Stromal cell of bone marrow (primary cell): ENCODE measurements at places on chromosomes 12 and 14.

DNA sequence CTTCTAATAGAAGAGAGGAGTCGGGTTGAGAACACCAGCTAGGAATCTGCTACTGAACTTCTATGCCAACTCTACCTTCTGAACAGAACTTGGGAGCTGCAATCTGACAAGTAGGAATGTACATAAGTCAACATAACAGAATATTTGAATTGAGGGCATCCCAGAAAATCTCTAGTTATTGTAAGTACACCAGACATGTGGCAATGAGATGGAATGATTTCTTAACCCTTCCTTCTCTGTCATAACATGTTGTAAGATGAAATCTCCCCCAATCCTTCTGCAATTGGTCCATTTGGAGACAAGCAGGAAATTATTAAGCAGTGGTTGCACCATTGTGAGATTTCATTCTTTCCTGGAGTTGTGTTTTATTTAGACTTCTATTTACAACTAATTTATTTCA is 68.7 kb upstream of the TMPO start:
- no peak for DNase-seq

GRCh38 chr12:130425698-130426245 is 88.1 kb downstream of the PIWIL1 start:
- DNase-seq: no peak

- peak; percentile 90 for DNase-seq
These were observed at the start of gene FBXO33 for GRCh38 chr14:39432179-39432618. Gene FBXO33, minus strand, starts transcription at chr14:39432433. Its CDS starts 271 bp downstream, at chr14:39432162.

- no peak for DNase-seq
These were observed 27.4 kb upstream of the STON2 start for GRCh38 chr14:81427348-81428058.

DNA sequence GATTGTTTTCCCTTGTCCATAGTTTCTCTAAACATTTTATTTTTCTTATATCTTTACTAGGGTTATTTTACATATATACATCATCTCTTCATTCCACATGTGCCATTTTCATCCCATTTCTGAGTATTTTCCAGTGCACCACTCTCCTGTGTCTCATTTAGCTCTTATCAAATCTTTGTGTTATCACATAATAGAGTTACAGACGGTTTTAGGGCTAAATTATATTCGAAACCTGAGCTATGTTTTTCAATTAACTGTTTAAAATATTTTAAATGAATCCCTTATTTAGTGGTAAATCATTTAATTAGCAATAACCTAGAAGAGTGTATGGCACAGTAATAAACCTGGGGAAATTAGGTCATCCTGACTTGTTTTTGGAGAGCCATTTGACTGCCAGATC is 160.4 kb upstream of the DCN start:
- DNase-seq: no peak

DNA sequence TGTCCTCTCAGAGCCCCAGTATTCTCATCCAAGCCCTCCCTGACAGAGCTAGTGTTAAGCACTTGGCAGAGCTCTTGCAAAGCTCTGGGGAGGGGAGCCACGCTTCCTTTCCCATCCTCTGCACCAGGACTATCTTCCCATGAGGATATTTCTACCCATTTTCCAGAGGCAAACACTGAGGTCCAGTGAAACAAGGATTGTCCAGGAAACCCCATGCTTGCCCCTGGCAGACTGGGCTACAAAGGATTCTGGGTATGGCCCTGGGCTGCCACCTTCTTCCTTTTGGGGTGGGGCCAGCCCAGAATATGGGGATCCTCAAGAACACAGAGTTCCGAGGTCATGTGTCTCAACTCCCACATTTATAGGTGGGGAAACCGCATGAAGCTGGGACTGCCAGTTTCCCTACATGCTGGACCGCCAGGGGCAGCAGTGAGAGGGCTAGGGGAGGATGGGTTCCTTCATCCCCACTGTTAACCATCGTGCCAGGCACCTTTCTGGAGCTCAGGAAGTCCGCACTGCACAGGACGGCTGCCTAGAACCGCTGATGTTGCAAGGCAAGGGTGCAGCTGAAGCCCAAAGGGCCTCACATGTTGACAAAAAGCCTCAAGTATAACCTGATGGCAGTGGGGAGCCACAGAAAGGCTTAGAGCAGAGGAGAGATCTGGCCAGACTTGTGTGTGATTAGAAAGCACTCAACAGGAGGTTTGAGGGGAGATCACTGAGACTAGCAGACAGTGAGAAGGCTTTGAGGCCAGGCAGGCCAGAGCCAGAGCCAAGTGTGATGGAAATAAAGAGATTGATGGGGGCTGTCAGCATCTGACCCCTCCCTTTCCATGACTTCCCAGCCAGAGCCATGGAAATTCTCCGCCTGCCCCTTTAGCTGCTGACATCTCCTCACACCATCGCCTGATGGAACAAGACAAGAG is 5.5 kb upstream of the CCDC85C start:
- no peak for DNase-seq

DNA sequence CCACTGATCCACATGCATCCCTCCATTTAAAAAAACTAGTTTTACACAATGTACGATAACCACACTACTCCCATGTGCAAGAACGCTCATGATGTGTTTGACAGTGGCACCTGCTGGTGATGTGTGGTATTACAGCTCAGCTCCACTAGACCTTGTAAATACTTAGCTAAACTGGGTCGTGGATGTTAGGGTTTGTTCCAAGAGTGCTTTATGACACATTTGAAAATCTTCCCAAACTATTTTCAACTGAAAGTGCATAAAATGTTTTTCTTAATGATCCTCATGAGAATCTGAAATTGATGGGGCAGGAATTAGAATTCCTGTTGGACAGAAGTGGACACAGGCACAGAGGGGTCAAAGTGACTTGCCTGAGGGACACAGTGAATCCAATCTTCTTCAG is 99.2 kb downstream of the SCARB1 start:
- no peak for DNase-seq

DNA sequence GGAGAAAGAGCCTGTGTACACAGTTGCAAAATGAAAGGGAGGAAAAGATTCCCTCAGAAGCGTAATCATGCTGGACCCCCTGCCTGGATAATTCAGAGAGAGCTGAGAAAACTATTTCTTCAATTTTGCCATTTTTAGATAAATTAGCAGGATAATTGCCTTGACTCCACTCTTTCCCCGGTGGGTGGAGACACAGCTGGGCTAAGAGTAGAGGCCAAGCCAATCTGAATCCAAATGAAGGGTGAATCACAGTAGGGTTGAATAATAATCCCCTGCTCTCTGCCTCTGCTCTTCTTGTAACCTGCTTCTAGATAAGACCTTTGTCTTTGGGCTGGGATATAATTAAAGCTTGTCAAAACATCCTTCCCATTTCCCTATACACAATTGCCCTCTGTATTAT is 150.1 kb downstream of the CAPZA3 start:
- no peak for DNase-seq

DNA sequence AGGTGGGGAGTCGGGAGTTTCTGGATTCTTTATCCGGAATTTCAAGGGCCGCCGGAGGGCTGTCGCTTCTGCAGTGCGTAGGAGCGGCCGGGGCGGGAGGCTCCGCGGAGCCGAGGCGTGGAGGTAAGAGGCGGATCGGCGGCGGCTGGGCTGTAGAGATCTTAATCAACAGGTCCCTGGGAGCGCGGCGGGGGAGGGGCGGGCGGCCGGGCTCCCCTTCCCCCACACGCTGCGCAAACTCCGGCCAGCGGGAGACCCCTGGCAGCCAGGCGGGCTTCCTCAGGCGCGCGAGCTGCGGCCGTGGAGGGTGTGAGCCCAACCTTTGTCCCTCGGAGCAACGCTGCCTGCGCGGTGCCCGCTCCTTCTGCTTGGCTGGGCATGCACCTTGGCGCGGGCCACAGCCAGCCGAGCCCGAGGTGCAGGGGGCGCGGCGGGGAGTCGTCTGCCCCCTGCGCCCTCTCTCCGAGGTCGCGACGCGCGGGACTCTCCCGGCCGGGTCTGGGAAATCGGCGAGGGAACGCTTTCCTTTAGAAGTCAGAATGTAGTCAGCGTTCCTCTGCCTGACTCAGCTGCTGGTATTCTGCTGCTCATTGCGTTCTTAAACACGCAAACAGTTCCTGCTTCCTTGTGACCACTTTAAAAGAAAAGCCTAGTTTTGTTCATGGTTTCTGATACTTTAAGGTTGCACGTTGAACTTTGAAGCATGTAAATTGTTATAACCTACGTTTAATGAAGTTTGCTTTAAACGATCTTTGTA is at the start of gene PALS1:
TSS of gene PALS1 (plus strand) at position 25 of the 757 bp plus-strand sequence. CDS start 37,736 bp downstream, outside the sequence.
- DNase-seq: peak; percentile 73

GRCh38 chr12:116096874-116097273 is 180.6 kb downstream of the MED13L start:
- no peak for DNase-seq

DNA sequence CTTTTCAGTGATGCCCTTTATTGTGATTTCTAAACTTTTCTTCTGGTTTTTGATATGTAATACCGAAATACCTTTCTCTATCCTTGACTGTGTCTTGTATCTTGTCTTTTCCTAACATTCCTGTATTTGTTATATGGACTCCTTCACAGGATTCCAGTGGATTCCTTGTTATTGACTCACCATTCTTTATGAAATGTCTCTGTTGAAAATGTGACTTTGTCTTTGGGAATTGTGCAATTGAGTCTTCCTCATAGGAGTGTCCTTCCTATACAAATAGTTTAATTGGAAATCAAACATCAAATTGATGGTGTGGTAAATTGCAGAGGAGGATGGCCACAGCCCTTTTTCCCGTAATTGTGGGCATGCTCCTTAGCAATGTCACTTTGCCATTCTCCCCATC is 296.6 kb upstream of the KITLG start:
- no peak for DNase-seq

DNA sequence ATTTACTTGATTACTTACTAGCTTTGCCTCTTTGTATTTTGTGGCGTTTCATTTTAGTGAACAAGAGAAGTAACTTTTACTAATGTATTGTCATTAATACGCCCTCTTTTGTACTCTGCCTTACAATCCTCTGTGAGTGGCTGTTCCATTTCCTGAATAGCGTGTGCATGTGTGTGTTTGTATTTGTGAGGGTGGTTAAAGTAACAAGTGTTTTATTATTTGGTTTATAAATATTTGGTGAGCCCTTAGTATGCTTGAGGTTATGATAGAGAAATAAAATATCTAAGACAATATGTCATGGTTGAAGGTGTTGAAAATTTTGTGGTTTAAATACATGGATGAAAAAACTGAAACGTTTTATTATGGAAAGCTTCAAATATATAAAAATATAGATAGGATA is 71.7 kb upstream of the REP15 start:
- DNase-seq: no peak

GRCh38 chr12:91825999-91826398 is 319.6 kb downstream of the BTG1 start:
- no peak for DNase-seq

DNA sequence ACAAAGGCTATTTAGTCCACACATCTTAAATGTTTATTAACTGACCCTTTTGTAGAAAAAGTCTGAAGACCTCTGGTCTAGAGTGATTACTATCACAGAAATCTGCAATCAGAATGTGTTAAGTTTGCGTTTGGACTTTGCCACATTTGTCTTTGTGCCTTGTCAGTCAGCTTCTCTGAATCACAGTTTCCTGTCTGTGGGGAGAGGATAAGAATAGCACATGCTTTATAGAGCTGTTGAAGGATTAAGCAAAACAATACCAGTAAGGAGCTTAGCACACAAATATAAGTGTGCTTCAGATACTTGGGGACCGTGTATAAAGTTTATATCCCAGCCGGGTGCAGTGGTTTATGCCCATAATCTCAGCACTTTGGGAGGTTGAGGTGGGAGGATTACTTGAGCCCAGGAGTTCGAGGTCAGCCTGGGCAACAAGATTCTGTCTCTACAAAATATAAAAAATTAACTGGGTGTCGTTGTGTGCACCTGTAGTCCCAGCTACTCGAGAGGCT is 63.0 kb upstream of the BTG1 start:
- DNase-seq: peak; percentile 56

GRCh38 chr12:33690562-33690961 is 250.9 kb upstream of the SYT10 start:
- DNase-seq: no peak

GRCh38 chr14:63853831-63854293 is 1.1 kb downstream of the SYNE2 start:
- no peak for DNase-seq

DNA sequence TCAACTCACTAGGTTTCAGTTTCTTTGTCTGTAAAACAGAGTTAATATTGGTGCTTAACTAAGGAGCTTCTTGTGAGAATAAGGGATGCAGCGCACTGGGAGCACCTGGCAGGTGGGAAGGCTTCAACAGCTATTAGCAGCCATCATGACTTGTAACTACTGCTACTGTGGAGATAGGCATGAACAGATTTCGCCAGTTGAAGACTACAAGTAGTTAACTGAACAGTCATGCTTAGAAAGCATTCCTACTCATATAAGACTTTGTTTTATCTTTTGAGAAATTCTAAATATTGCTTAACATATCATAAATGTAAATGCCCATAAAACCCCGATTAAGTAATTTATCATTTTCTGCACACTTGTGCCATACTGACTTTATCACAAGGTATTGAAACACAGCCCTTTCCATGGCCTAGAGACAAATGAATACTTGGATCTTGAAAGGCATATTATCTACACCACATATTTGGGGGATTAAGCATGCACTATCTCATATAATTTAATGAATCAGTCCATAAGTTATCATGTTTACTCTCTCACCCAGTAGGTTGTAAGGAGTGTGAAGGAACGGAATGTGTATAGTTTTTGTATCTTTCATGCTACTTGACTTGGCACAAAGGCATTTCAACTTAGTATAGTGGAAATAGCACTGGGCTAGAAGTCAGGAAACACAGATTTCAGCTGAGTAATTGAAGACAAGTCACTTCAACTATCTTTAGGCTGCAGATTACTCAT is 16.1 kb downstream of the NTN4 start:
- DNase-seq: no peak

- no peak for DNase-seq
These were observed 95.1 kb upstream of the RFX4 start for GRCh38 chr12:106487664-106488063.

DNA sequence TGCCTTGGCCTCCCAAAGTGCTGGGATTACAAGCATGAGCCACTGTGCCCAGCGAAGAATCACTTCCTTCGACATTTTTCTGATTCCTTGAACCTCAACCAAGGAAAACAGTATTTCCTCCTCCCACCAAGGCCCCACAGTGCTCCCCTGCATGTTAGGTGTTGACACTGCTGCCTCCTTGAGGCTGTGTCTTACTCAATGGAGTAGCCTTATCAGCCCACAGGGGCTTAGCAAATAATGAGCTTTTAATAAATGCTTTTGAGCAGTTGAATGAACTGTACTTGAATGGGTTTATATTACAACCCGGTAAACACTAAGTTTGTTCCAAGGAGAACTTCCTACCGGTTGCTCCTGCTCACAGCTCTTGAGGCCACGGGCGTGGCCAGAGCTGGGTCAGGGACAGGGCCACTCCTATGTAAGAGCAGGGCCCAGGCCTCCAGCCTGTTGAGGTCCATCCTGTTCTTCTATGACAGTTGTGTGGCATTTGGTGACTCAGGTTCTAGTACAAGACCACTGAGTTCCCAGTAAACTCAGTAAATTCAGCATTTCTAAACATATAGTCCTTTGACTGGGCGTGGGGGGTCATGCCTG is 36.8 kb upstream of the TUBA1A start:
- DNase-seq: no peak

GRCh38 chr14:102461490-102462338 is 47.9 kb downstream of the ANKRD9 start:
- DNase-seq: no peak
